ENCODE measurements at places on chromosomes 3 and 15.
A peak's percentile ranks its signal among the peaks of the same experiment; 100 is the strongest.

DNA sequence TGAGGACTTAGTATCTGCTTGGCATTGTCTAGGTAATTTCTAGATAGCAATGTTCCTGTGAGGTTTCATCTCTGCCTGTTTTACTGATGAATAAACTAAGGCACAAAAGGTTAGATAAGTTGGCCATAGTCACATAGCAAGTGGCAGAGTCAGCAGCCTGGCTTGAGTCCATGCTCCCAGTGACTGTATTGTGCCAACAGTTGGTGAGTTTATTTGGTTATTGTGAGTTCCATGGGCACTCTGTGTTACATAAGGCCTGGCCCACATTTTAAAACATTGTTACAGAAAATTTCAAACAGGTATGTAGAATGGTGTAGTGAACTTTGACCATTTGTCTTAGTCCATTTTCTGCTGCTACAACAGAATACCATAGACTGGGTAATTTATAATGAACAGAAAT lies 15.2 kb downstream of the MCM2 start:
- DNase-seq: no peak

DNA sequence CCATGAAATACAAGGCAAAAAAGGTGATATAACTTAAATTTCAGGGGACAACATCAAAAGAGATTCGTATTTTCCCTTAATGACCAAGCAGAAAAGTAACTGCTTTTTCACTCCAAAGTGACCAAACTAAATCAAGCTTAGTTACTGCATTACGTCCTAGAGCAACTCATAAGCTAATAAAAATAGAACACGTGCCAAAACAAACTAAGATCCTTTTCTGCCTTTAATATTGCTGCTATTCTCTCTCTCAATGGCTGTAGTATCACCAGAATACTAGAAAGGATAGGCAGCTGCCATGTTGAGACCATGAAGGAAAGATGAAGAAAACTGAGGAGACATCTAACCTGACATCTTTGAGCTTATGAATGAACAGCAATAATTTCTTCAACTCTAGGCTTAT lies 43.3 kb downstream of the UBXN7 start:
- DNase-seq: no peak

DNA sequence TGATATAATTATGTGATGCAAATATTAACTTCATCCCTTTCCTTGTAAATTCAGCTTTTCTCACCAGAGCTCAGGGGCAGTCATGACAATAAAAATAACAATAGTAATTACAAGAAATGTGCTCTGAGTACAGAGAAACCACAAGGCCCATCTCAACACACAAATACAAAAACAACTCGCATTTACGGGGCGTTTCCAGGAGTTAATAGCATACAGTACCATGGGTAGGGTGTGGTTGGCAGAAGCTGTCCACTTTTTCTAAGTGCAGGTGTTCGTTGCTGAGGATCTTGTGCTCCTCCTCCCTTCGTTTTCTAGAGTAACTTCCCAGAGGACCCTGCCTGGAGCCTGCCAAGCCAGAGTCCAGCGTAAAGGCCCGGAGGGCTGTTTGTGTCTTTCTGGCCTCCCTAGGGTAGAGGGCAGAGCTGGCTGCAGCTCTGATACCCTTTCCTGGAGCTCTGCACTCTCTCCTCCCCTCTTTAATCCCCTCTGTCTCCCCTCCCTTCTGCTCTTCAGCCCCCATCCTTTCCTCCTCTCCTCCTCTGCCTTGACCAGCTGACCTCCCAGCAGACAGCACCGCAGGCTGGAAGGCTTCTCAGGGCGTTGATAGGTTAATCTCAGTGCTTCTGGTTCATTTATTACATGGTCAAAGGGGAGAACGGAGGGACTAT lies 11.4 kb downstream of the SEMA3G start:
- no peak for DNase-seq

DNA sequence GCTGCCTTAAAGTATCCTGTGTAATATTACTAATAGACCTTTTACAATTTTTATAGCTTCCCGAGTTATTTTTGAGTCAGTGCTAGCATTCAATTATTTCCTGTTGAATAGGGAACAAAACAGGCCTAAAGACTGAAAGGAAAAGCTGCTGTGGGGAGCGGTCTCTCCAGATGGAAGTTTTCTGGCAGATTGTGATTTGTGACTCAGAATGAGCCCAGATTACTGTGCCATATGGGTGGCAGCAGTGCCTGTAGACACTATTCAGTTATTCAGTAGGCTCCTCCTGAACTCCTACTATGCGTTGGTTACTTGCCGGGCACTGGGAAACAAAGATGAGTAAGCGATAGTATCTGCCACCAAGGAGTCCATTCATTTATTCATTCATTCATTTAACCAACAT lies 211.8 kb downstream of the CHST2 start:
- DNase-seq: no peak

- no peak for DNase-seq
Observed at GRCh38 chr3:117927825-117928224, 1106.8 kb downstream of the IGSF11 start.

- DNase-seq: no peak
Observed at GRCh38 chr3:17399586-17399985, 342.8 kb downstream of the TBC1D5 start.

GRCh38 chr3:35492841-35493240 lies 146.5 kb upstream of the ARPP21 start:
- no peak for DNase-seq

DNA sequence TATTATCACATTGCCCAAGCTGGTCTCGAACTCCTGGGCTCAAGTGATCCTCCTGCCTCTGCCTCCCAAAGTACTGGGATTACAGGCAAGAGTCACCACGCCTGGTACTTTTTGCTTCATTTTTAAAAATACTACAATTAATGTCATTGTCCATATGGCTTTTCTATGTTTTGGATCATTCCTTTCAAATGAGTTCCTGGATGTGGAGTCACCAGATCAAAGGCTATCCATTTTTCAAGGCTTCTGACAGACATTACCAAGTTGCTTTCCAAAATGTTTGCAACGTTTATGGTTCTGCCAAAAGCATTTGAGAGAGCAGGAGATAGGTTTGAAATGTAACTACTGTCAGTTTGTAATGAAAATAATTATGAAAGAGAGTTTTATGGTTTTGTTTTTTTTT lies 34.2 kb upstream of the BCL2L10 start:
- no peak for DNase-seq

- no peak for DNase-seq
Observed at GRCh38 chr15:31930967-31931366, 99.3 kb upstream of the CHRNA7 start.

GRCh38 chr15:100400996-100401395 lies 59.2 kb upstream of the ADAMTS17 start:
- no peak for DNase-seq

DNA sequence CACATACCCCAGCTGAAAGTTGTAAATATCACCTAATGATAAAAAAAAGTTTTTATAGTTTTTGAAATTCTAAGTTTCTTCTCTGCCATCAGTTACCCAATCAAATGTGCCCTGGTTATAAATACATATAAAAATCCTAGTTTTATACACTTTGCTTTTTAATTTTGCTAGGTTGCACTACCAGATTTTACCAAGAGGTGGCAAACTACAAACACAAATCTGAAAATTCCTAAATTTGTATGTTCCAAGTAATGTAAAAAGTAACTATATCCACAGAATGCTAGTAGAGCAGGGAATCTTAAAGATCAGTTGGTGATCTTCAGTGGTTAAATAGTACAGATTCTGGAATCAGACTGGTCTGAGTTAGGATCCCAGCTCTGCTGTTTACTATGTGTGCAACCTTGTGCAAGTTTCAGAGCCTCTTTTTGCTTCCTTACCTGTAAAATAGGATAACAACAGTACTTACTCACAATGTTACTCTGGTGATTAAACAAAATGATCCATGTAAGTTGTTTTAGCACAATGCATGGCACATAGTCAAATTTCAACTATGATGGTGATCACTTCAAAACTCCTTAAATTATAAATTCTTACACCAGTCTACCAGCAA lies 11.0 kb downstream of the TRPM7 start:
- no peak for DNase-seq

GRCh38 chr15:62972814-62973213 lies 69.7 kb upstream of the TPM1 start:
- DNase-seq: no peak

DNA sequence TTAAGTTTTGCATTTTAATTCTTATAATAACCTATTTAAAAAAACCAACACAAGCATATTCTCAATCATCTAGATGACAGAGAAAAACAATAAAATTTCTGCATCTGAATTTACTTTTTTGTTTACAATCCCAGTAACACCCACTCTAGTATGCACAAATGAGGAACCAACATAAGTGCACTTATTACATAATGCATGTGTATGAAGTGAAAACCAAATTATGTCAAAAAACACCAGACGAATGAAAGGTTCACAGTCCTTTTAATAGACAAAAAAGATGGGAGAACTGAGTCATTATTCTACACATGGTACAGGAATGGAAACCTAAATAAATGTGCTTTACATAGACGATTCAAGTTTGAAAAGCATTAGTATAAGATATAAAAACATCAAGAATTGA lies 91.7 kb downstream of the NR1I2 start:
- DNase-seq: no peak

- peak; percentile 39 for DNase-seq
Observed at GRCh38 chr3:183527428-183528379, 27.8 kb downstream of the KLHL6 start.

Measured in GM18507 (cell line).